ENCODE measurements at places on chromosomes 6 and 20. TPM values are rescaled to one million over a fixed set of nuclear protein-coding genes. Genes with fewer than 3 reads are reported as not detected.

Gene RNF144B
- total RNA-seq: 141 TPM

DNA sequence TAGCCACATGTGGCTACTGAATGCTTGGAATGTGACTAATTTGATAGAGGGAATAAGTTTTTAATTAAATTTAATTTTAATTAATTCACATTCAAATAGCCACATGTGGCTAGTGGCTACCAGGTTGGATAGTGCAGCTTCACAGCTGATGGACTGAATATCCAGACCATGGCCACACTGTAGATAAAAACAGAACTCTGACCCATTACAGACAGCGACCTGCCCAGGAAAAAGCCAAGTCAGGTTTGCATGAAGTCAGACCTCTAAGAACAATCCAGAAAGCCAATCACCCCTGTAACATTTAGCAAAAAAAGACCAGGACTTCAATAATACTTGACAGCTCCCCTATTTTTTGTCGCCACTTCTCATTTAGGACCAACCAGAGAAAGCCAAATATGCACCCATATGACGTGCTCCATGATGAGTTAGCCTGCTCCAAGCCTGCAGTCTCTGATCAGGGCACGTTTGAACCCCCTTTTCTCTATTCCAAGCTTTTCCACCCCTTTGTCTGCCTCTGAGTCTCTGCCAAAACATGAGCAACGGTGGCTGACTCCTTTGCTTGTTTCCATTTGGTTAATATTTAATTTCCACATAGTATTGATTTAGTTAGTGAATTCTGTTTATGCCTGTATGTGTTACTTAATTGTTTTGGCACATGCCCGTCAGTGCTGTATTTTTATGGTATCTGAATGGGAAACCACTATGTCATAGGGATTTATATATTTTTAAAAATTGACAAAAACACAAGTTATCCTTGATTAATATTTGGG lies 636.3 kb downstream of the UTRN start:
- DNase-seq: no peak

GRCh38 chr20:19757487-19758132 lies 448 bp upstream of the RIN2 start:
- peak; percentile 83 for DNase-seq

- no peak for DNase-seq
Observed at GRCh38 chr6:163248051-163248450, 166.5 kb upstream of the QKI start.

All from bronchial epithelial cell (primary cell).